ENCODE measurements at places on chromosomes 2 and 18. TPM values are rescaled to one million over a fixed set of nuclear protein-coding genes. Genes with fewer than 3 reads are reported as not detected.

The SIX3 gene
- not detected for total RNA-seq

The ADAM23 gene
- total RNA-seq: 4.4 TPM

The UGT1A5 gene
- total RNA-seq: not detected

The C18orf54 gene
- 5.6 TPM for total RNA-seq

The IL37 gene
- not detected for total RNA-seq

The RASGRP3 gene
- 0.90 TPM for total RNA-seq

The TEKT4 gene
- not detected for total RNA-seq

The KIF1A gene
- not detected for total RNA-seq

The PDE11A gene
- total RNA-seq: 0.57 TPM

The CFAP65 gene
- total RNA-seq: not detected

The IL36A gene
- total RNA-seq: not detected

The ABCG5 gene
- 0.14 TPM for total RNA-seq

Measured in Caki2 (cell line).